Activated CD4-positive, alpha-beta T cell treated with anti-CD3 and anti-CD28 coated beads, Interleukin-2, amount 50 U/mL, for 1 hour (primary cell): ENCODE measurements at places on chromosomes 7 and 10.

DNA sequence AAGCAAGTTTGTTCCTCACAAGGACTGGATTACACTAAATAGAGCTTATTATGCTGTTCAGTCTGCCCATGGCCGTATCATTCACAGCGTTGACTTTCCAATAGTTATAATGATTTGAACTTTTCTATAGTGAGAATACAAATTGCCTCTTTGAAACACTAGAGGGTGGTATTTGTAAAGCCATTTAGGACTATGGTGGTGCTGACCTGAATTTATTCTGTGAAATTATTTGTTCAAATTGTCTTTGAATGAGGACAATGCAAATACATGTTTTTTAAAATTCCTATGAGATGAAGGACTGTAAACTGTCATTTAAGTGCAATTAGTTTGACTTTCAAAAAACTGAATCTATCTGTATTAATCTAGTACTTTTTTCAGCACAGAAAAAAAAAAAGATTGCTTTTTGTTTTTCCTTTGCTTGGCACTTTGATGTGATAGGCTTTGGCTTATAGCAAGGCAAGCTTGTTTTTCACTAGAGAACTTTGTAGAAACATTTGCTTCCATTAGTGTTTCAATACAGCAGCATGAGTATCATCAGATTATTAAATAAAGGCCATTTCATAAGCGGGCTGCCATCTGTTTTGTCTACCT, 122.7 kb upstream of the TMEM229A start:
- DNase-seq, result no peak

DNA sequence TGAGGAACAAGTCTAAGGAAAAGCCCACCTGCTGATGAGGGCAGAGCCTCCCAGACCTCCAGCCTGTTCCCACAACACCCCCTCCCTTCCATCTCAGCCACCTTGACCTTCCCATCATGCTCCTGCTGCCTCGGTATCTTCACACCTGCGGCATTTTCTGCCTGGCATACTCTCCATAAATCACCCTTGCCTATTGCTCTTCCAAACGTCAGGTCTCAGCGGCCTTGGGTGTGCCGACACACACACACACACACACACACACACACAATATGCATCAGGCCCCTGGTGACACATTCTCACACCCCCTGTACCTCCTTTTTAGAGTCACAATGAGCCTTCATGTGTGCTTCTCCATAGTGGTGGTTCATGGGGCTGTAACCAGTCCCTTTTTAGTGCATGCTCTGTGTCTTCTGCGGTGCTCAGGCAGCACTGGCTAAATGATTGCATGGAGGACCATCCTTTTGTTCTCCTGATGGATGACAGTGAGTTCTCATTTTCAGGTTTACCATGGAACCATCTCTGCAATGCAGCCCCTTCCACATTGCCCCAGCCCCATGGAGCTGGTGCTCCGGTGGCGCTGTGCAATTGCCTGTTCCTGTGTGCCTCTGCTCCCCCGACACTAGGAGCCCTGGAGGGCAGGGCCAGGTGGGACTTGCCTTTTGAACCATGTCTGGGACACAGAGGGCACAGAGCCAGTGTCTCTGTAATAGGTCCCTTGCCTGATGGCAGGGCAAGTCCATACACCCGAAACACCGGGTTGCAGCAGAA, 4.5 kb downstream of the ADIRF start:
- DNase-seq, result no peak

GRCh38 chr7:68364886-68365625, 1233.2 kb upstream of the AUTS2 start:
- DNase-seq, result no peak

- no peak for DNase-seq
Observed at GRCh38 chr7:154574235-154574634, 428.7 kb downstream of the PAXIP1 start.
